IMR-90 (cell line): ENCODE measurements at places on chromosomes 7 and 10. TPM values are rescaled to one million over a fixed set of nuclear protein-coding genes. Genes with fewer than 3 reads are reported as not detected.

DNA sequence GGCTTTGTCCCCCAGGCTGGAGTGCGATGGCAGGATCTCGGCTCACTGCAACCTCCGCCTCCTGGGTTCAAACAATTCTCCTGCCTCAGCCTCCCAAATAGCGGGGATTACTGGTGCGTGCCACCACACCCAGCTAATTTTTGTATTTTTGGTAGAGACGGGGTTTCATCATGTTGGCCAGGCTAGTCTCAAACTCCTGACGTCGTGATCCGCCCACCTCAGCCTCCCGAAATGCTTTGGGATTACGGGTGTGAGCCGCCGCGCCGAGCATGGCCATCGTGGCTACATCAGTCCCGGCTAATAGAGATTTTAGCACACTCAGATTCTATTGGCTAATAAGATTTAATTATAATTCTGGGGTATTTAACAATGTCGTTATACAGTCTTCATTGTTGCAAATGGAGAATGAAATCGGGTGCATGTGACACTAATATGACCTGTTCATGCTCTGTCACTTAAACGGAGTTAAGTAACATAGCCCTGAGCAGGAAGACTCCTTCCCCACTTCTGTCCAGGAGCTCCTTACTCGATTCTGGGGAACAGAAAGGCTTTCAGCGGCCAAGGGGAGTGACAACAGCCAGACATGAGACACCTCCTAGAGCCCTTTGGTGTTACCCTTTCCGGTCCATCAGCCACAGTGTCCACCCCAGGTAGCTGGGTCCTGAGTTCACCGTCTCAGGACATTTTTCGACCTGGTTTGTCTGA is 40.9 kb upstream of the FAM20C start:
- H3K4me3 ChIP-seq: no peak overlapping the region
- no peak for DNase-seq
- H3K27me3 ChIP-seq: no peaks in the 10 kb centered on the region
- H3K4me1 ChIP-seq: peaks cover 15% of the 10 kb centered on the region

- H3K4me1 ChIP-seq: peaks cover 28% of the 10 kb centered on the region
- no peak overlapping the region for H3K4me3 ChIP-seq
- H3K27me3 ChIP-seq: no peaks in the 10 kb centered on the region
- H3K36me3 ChIP-seq: no peaks in the 10 kb centered on the region
- H3K27ac ChIP-seq: no peak overlapping the region
Measured at GRCh38 chr7:51031791-51032515, 249.3 kb upstream of the GRB10 start.

- peaks cover under 1% of the 10 kb centered on the region; the same call in 1 of the 2 replicates for H3K27me3 ChIP-seq
- H3K4me3 ChIP-seq: no peak overlapping the region
- DNase-seq: peak; percentile 95
Measured at GRCh38 chr7:55325371-55325792, 39.8 kb upstream of the LANCL2 start.

DNA sequence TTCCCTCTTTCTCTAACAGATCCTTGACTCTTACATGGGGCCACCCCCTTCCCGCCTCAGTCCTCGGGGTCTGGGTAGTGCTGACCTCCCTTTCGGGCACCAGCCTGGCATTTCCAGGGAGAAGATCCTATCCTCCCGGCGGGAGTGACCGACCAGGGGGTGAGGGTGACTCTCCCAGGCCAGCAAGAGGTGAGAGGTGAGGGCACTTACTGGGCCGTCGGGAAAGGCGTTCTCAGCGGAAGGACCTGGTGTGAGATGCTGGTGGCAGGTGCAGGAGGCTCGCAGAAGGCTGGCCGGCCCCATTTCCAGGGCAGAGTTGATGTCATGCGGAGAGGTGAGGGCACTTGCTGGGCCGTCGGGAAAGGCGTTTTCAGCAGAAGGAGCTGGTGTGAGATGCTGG is 4.2 kb upstream of the FOXL3 start:
- H3K27me3 ChIP-seq: peaks cover 59% of the 10 kb centered on the region
- H3K36me3 ChIP-seq: no peaks in the 10 kb centered on the region
- H3K27ac ChIP-seq: no peak overlapping the region
- no peaks in the 10 kb centered on the region for H3K4me1 ChIP-seq
- H3K4me3 ChIP-seq: no peak overlapping the region

GRCh38 chr10:48890888-48891850 is 48.5 kb downstream of the LRRC18 start:
- DNase-seq: no peak
- H3K36me3 ChIP-seq: no peaks in the 10 kb centered on the region
- H3K4me3 ChIP-seq: no peak overlapping the region

DNA sequence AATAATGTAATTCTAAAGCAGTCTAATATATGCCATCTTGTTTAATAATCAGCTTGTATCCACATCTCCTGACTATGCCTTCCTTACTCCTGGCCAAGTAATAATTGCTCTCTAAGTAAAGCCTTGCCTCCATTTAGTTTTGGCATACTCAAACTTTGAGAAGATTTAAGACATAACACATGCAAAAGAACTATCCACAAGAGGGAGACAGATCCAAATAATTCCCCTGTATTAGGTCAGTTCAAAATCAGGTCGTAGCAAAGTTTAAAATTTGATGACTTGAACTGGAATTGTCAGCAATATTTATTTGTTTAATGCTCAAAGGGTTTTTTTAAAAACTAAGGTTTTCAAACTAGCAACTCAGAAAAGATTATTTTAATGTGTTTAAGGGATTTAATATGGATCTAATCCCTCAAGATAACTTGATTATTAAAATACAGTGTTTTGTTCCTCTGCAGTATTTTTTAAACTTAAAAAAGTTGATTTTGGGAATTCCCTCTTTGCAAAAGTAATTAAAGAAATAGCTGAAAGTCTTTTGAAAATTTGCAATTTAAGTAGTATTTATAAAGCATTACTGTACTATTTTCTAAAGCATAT is 95.3 kb downstream of the HDAC9 start:
- H3K27ac ChIP-seq: no peak overlapping the region
- peak; percentile 67 for DNase-seq
- no peaks in the 10 kb centered on the region for H3K27me3 ChIP-seq
- no peak overlapping the region for H3K4me3 ChIP-seq

GRCh38 chr7:156475666-156476065 is 164.9 kb upstream of the RNF32 start:
- H3K4me1 ChIP-seq: peaks cover 11% of the 10 kb centered on the region
- H3K36me3 ChIP-seq: no peaks in the 10 kb centered on the region
- no peaks in the 10 kb centered on the region for H3K27me3 ChIP-seq
- H3K4me3 ChIP-seq: no peak overlapping the region

The ADARB2 gene
- total RNA-seq: not detected in 2 replicates

The HPS6 gene
- total RNA-seq: 21.9 and 23.1 TPM in 2 replicates

The VENTX gene
- not detected in 2 replicates for total RNA-seq
